ENCODE measurements at places on chromosomes 2 and 18.

DNA sequence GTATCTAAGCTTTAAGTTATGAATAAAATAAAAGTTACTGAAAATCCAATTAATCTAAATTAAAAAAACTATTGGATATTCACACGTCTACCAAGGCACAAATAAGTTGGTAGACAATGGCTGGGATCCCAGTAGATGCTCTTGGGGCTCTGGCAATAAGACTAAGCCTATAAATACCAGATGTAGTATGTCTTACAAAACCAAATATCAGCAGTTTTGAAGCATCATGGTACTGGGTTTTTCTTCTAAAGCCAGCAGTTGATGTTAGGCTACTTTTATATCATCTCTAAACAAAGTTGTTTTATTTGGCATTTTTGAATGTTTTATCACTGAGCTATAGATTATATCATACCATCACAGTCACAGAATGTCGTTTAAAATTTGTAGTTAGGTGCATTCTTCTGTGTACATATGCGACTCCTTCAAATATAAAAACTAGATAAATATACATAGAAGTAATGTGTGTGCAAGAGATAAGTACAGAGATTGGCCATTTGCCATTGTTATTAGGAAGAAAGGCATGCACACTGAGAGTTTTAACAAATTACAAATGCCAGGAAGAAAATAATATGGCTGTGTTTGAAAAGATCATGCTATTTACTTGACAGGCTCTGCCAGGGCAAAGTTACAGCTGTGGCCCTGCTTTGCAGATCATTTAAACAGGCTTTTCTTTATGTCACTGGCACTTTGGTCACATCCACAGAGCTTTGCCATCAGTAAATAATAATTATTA is 21.6 kb upstream of the TMEM17 start:
- no peak for DNase-seq

GRCh38 chr18:80147037-80147417 is 38.0 kb downstream of the ADNP2 start:
- no peak for DNase-seq

GRCh38 chr2:155997538-155997937 is 335.0 kb downstream of the NR4A2 start:
- DNase-seq = no peak

- DNase-seq = no peak
Observed at GRCh38 chr2:224948859-224949258, 93.4 kb downstream of the DOCK10 start.

DNA sequence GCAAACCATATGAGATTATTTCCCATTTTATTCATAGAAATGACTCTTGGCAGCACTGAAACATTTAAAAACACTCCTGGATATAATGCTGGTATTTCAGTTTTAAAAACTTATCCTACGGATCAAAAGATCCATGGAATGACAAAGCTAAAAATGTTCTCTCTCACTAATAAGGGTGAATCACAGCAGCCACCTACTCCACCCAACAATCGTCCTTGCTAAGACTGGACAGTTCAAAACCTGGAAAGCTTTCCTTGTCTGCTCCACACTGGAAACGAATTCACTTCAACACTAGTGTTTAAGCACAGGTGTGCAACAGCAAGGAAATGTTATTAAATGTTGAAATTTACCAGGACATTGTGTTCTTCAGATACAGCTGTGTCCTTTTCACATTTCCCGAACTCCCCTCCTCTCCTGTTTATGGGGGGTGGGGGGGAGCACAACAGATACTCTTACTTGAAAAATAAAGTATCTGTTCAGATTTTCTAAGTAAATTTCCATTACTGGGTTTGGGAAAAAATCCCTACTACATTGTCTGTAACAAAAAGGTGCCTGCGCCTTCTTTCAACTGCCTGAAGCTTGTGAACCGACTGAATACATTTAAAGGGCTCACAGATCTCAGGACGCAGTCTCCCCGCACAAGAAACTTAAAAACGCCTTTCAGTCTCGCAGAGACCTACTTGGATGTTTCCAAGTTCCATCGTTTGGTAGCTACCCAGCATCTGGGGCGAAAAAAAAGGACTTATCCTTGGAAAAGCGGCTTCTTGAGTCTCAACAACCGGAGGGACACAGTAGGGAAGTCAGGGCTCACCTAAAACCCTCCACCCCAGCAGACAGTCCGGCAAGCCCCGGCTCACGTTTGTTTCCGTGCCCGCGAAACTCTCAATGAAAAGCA is 1.3 kb downstream of the YWHAQ start:
- no peak for DNase-seq

DNA sequence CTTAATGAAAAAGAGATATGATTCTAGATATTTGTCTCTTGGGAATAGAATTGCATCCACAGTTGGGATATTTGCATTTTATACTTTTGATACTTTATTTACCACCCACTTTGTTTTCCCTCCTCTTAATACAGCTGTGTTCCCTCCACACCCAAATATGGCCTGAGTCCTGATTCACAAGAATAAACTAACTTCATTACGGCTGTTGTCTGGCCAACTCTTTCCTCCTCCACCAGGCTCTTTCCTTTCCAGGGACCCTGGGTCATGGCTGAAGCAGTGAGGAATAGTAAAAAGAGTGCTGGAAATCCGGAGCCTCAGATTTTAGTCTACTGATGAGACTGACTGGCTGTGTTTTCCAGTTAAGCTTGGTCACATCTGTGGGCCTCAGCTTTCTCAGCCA is 48.4 kb upstream of the STAM2 start:
- no peak for DNase-seq

GRCh38 chr2:97788986-97789644 is 75.7 kb downstream of the ZAP70 start:
- no peak for DNase-seq

GRCh38 chr2:109523536-109524361 is 90.0 kb downstream of the SEPTIN10 start:
- no peak for DNase-seq

- no peak for DNase-seq
Observed at GRCh38 chr18:57916684-57917083, 113.6 kb upstream of the ATP8B1 start.

- DNase-seq = no peak
Observed at GRCh38 chr2:78245394-78246135, 723.4 kb upstream of the LRRTM4 start.

GRCh38 chr2:148947299-148947698 is 72.3 kb downstream of the KIF5C start:
- no peak for DNase-seq

GRCh38 chr2:42363413-42363812 is 2.4 kb upstream of the COX7A2L start:
- no peak for DNase-seq

DNA sequence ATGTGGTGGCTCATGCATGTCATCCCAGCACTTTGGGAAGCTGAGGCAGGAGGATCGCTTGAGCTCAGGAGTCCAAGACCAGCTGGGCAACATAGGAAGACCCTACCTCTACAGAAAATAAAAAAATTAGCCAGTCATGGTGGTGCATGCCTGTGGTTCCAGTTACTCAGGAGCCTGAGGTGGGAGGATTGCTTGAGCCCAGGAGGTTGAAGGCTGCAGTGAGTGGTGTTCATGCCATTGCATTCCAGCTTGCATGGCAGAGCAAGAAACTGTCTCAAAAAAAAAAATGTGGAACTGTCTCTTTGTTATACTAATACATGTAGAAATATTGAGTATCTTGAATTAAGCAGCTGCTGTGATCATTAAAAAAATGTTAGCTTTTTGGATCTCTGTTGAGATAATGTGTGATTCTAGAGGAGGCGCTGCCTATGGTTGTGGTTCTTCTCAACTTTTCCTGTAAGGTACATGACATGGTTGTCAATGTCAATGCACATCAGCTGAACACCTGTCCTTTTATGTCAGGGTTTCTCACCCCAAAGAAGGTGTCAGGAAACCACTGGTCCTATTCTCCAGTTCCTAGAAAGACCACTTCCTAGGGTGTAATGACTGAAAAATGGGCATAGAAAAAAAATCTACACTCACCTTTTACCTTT is 34.7 kb upstream of the IL1RL1 start:
- DNase-seq = no peak

DNA sequence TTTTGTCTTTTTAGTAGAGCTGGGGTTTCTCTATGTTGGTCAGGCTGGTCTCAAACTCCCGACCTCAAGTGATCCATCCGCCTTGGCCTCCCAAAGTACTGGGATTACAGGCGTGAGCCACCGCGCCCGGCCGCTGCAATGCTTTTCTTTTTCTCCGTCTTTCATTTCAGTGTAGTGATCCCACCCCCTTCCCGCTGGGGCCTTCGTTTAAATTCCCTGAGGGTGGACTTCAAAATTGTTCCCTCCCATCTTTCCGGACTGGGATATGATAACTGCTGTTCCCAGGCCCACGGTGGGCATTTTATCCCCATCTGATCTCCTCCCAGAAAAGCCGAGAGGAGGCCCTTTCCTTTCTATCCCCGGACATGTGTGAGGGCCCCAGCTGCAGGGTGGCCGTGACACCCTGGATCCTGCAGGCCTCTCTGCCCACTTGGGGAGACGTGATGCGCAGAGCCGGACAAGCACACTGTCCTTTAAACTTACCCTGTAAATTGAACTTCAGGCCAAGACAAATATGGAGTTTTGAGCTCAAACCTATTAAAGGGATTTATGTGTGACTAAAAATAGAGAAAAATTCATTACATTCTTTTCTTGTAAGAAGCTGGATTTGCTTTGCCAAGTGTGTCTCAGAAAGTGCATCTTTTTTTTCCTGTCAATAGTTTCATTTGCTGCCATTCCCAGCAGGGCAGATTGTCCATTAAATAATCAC is 54.5 kb upstream of the AFF3 start:
- no peak for DNase-seq

- no peak for DNase-seq
Observed at GRCh38 chr2:179059026-179059700, 9.2 kb upstream of the CCDC141 start.

DNA sequence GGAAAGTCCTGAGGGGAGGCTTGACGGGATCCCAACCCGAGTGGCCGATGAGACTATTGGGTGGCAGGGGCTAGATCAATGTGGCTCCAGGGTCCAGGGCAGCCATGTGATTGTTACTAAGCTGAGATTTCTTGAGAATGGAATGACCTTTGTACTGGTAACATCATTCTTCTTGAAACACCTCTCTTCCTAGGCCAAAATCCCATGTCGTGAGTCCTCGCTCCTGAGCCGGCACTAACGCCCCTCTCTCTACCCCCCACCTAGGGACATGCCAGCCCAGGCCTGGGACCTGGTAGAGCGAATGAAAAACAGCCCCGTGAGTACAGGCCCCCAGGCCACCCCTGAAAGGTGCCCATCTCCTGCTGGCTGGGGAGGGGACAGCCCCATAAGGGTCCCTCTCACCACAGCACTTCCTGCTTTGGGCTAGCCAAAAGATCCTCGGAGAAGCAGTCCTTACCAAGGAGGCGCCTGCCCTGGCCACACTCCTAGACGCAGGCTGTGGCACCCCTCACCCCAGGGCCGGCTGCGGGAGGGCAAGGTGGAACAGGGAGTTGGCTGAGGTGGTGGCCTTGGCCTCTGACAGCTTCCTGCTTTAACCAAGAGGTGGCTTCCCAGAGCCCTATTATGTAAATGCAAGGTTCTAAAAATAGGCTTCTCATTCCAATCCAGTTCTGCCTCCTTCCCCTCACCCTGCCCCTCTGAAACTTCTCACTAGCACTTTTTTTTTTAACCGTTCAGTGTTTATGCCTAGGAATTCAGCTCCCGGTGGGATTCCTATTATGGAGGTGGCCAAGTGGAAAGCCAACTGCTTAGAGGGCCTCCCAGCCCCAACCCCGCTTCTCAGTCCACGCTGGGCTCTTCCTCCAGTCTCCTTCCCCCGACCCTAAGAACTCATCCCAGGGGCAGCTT is 126.6 kb upstream of the PPP1CB start:
- peak; percentile 62 for DNase-seq

GRCh38 chr2:45954233-45954850 is 302.9 kb downstream of the PRKCE start:
- no peak for DNase-seq

- no peak for DNase-seq
Observed at GRCh38 chr2:69375494-69376353, 11.3 kb downstream of the GFPT1 start.
